GM03348 (cell line): ENCODE measurements at places on chromosomes 4 and X.

GRCh38 chr4:113469926-113470325 lies 291.6 kb downstream of the CAMK2D start:
- DNase-seq, result no peak

DNA sequence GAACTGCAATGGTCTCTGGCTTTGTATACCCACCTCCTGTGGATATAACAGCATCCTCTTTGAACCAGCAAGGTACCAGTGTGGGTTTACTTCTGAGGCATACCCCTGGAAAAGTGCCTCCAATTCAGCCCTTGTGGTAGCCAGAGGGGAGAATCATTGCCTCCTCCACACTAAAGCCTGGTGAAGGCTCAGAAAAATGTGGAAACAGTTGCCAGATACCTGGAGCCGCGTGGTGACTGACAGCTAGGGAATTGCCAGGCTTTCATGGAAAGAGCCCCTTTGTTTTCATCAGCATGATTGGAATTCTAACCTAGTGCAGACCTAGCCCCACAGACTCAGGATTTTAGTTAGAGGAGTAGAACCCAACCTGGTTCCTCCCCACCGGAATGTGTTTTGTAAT lies 168.6 kb upstream of the KLF3 start:
- DNase-seq, result no peak

GRCh38 chrX:345020-345925 lies 26.7 kb upstream of the GTPBP6 start:
- no peak for DNase-seq

DNA sequence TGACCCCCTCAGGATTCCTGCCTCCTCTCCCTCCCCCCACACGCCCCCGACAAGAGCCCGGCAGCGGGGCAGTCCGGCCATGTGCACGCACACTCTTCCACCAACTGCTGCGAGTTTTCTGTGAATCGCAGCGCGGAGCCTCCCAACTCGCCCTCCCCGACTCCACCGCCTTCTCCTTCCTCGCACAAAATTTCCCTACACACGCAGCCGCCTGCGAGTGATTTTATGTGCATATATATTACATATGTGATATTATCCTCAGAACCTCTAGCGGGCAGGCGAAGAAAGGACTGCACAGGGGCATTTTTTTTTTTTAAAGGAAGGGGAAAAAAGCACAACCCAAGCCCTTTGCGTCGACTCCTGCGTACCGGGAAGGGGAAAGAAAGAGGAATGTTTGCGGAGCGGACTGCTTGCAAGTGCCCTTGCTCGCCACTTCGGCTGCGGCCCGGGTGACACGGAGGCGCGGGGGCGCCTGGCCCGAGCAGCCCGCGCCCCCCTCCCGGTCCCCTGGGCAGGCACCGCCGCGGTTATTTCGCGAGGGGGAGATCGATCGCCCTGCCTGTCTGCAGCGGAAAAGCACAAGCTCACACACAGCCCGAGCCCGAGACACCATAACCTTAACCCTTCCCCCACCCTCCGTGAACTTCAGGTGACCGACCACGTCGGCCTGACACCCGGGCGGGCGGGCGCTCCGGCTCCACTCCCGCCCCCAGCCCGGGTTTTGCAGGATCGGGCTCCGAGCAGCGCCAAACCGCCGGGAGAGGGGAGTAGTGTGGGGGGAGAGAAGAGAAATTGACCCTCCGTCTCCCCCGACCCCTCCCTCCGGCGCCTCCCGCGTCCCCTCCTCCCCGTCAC lies 2.3 kb downstream of the ZNF827 start:
- peak; percentile 85 for DNase-seq

DNA sequence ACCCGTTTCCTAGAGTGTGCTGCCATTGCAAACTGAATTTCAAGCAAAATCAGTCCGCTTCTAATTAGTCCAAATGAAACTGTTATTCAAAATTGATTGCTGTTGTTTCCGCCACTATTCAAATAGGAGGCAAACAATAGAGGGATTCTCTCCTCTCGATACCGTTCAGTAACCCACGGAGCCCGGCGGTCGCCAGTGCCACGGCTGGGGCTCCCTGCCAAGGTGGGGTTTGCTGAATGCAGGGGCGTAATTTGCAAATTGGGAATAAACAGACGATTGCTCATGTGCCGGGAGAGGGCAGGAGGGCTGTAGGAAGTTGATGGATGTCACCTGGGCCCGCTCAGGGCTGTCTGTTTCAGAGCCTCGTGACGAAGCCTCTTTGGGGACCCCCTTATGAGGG lies 8.8 kb downstream of the ADRA2C start:
- DNase-seq, result no peak

DNA sequence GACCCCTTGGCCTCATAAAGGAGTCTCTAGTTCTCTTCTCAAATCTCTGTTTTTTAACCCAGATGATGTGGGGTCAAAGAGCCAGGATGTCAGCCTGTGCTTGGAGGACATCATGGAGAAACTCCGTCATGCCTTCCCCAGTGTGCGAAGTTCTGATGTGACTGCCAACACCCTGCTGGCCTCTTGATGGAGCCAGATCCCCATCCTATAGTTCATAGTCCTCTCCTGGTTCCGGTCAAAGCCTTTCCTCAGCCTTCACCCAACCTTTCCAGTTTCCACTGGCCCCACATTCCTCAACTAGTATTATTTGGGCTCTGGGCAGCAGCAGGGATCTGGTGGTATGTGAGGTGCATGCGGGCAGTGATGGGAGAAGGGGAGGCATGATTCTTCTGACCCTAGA lies 30.7 kb downstream of the TAF7L start:
- peak; percentile 12 for DNase-seq

DNA sequence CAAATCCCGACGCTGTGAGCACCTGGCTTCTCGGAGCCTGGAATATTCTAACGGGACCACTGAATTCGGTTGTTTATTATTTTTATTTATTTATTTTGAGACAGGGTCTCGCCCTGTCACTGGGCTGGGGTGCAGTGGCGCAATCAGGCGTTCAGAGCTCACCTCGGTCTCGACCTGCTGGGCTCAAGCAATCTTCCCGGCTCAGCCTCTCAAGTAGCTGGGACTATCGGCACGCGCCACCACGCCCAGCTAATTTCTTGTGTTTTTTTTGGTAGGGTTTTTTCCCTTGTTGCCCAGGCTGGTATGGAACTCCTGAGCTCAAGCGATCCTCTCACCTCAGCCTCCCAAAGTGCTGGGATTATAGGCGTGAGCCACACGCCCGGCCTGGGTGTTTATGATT lies 21.5 kb upstream of the S100P start:
- no peak for DNase-seq

DNA sequence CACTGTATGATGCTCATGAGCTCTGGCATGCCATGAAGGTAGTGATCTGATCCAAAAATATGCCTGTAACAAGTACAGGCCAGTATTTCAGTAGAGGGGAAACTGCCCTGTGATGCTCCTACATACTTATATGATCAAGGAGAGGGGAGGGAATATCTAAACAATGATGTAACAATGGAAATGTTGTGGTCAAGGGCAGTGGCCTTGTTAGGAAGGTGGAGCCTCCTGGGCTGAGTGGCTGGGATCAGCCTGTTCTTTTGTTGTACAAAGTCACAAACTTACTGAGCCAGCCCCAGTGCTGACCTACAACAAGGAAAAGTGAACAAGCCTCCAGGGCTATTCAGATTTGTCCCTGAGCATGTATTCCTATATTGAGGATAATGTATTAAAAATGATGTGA lies 70.3 kb downstream of the ANXA10 start:
- no peak for DNase-seq

- no peak for DNase-seq
Observed at GRCh38 chr4:150379454-150379853, 202.5 kb upstream of the MAB21L2 start.

DNA sequence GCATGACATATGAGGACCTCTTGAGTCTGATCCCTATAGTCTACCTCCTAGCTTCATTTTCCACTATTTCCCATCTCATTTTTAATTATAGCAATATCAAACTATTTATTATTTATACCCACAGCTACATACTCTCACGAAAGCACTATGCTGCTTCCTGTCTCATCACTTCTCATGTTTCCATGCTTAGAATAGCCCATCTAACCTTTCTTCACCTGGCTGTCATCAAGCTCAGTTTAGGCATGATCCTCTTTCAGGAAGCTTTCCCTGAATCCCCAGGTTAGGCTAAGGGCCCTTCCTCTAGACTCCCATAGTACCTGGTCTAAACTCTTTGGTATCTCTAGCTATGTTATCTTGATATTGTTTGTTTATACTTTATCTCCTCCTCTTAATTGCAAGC lies 137.8 kb downstream of the TBC1D19 start:
- DNase-seq, result no peak

GRCh38 chr4:165502916-165503907 lies 124.4 kb downstream of the CPE start:
- DNase-seq, result no peak

- no peak for DNase-seq
Observed at GRCh38 chrX:16186380-16187007, 19.2 kb downstream of the MAGEB17 start.

- DNase-seq, result no peak
Observed at GRCh38 chr4:168421671-168422070, 58.6 kb downstream of the DDX60L start.

DNA sequence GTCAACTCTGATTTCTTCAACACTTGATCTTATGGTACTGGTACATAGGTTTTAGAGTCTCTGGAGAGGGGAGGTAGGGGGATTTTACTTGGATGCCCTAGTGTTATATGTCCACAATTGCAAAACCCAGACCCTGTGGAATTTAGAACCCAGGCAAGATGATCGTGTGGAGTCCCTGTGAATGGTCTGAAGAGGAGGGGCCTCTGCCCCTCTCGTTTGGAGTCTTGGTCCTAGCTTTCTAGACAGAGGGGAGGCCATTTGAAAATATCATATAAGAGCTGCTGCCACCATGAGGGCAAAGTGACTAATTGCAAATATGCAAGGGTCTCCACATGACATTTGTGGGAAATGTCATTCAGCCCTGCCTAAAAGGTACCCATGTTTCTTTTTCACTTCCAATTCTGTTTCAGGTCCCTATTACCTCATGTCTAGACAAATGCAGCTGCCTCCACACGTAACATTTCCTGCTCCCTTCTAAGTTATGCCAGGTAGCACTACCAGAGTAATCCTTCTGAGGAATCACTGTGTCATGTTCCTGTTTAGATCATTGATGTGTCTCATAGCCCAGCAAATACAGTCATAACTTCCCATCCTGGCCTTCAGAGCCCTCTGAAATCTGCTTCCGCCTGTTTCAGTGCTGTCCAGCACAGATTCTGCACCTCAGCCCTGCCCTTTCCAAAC lies 126.8 kb downstream of the KLHL8 start:
- peak; percentile 59 for DNase-seq

DNA sequence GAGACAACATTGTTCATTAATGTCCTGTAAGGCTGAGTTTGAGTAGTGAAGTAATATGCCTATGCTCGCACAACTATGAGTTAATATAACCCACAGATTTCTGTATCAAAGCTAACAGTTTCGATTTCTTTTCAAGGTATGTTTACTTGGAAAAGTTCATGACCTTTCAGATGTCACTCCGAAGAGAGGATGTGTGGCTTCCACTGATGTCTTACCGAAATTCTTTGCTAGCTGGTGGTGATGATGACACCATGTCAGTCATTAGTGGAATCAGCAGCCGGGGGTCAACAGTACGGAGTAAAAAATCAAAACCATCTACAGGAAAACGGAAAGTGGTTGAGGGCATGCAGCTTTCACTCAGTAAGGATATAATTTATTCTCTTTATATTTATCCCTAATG lies 124.9 kb downstream of the STAG2 start:
- no peak for DNase-seq

DNA sequence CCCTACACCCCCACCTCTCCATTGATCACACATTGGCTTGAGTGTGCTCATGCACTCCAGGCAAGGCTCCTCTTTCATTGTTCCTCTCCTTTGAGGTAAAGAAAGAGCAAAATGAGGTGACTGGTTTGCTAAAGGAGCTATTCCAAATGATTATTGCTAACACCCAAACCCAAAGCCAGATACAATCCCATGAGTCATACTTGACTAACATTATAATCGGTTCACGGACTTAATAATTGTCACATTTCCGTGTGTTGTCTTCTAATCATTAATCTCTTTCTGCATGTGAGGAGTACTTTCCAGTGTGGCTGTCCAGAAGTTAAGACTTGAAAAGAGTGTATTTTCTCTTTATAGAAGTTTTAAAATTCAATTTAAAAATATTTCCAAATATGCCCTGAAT lies 174.3 kb upstream of the SFRP2 start:
- DNase-seq, result no peak

DNA sequence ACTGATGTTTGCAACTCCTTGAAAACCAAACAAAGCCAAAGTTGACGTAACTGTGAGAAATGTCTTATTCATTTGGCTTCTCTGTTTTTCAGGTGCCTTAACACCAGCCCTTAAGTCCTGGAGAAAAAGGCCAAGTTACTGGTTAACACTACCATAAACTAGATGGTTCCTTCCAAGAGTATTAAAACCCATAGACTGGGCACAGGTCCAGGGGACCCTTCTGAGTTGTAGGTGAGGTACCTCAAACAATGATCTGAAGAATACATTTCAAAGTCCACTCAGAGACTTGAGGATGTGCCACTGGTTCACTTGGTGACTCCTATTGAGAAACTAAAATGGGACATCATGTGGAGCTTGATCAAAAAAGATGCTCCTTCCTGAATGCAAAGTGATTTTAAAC lies 87.0 kb downstream of the NKX6-1 start:
- no peak for DNase-seq

DNA sequence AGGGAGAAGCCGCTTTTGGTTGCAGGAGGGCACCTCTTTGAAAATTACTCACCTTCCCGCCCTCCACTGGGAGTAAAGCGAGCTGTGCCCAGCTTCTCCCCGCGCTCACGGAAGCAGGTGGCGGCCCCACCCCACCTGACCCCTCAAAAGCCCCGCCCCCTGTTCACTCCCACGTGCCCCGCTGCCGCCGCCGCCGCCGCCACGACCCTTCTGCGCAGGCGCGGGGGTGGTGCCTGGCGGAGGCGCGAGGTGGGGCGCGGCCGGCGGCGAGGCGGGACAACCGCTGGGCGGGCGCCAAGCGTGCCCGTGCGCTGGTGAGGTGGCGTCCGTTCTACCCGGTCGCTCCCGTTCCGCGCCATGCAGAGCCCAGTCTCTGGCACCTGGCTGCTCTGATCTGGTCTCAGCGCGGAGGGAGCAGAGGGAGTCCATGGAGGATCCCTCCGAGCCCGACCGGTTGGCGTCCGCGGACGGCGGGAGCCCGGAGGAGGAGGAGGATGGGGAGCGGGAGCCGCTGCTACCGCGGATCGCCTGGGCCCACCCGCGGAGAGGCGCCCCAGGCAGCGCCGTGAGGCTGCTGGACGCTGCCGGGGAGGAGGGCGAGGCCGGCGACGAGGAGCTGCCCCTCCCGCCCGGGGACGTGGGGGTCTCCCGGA lies at the start of gene PI4K2B:
PI4K2B (plus strand) TSS at position 297 of the 653 bp plus-strand sequence; CDS start at position 428, 131 bp downstream.
- peak; percentile 97 for DNase-seq

DNA sequence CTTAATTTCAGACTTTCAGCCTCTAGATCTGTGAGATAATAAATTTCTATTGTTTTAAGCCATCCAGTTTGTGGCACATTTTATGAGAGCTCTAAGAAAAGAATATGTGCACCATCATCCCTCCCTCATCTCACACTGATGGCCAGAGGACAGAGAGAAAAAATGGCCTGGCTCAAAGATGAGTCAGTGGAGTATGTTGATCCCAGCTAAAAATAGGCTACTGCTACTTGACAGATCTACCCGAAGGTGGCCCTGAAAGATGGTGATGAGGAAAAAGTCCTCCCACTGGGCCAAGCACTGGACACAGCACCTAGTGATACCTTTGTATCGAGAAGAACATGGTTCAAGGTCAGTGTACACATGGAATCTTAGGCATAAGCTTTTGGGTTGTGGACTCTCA lies 38.2 kb upstream of the DCTD start:
- peak; percentile 50 for DNase-seq
